ENCODE measurements at places on chromosomes 2 and 18. TPM values are rescaled to one million over a fixed set of nuclear protein-coding genes. Genes with fewer than 3 reads are reported as not detected.

Gene LHCGR
- not detected for polyA plus RNA-seq

Gene TMEM182
- 0.56 TPM for polyA plus RNA-seq

Gene EDAR
- not detected for polyA plus RNA-seq

Gene NT5C1B
- polyA plus RNA-seq, result not detected

Gene NEU4
- not detected for polyA plus RNA-seq

Gene ALPG
- not detected for polyA plus RNA-seq

Gene IL1R1
- polyA plus RNA-seq, result 49.6 TPM

Gene ANKRD62
- polyA plus RNA-seq, result not detected

Gene AQP12B
- polyA plus RNA-seq, result 0.38 TPM

Gene LRRTM1
- polyA plus RNA-seq, result not detected

Gene DQX1
- 4.1 TPM for polyA plus RNA-seq

Gene CD207
- polyA plus RNA-seq, result not detected

Gene KYNU
- polyA plus RNA-seq, result 3.8 TPM

All from aorta (tissue), 5 donors.